ENCODE measurements at places on chromosomes 1 and 21.

- no peak for DNase-seq
These were observed 68.2 kb downstream of the TMEM53 start for GRCh38 chr1:44605914-44606615.

DNA sequence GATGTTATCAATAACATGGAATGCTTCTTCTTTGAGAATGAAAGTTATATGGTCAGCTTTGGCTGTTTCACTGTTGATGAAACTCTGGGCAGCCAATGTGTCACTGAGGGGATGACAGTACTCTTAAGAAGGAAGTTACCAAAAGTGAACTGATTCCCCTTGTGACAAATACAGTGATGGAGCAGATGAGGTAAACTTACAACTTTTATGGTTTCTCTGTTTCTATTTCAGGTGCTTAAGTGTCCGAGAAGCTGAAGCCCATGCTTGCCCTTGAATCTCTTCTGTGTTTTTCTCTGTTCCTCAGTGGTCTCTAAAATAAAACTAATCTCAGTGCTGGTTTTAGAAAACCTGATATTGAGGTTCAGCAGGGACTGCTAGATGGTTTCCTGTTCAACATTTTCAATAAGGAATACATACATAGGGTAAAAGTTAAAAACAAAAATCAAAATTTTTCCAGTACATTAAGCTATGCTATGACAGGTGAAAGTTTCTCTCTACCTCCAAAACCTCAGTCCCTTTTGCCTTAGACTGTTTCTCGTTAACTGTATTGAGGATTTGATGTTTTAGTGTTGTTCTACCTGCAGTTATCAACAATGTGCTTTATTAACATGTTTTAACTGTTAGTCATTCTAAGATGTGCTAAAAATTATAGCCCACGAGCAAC lies 454.4 kb upstream of the ADGRL4 start:
- DNase-seq = no peak

- DNase-seq = no peak
These were observed 21.6 kb downstream of the TNN start for GRCh38 chr1:175089136-175089718.

GRCh38 chr1:52925571-52926005 lies 1.5 kb upstream of the SCP2 start:
- no peak for DNase-seq

- DNase-seq = no peak
These were observed 44.6 kb downstream of the MIGA1 start for GRCh38 chr1:77824079-77824478.

DNA sequence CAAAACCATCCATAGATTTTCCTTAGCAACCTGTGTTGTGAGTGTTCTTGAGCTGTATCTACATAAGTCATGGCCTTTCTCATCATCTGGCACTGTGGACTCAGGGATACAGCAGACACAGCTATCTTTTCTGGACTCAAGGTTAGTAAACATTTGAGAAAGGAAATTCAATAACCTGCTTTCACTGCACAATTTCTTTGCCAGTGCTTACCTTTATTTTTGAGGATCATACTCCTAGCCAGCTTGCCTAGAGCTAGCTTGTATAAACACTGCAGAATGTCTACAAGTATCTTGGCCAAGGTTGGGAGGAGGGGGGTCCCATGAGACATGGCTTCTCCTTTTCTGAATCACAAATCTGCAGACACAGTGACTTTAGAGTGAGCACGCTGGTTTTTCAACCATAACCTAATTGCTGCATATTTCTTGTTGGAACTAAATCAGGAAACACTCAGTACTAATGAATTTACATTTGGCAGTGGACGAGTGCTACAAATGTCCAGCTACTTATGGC lies 27.2 kb downstream of the ADAMTS5 start:
- no peak for DNase-seq

DNA sequence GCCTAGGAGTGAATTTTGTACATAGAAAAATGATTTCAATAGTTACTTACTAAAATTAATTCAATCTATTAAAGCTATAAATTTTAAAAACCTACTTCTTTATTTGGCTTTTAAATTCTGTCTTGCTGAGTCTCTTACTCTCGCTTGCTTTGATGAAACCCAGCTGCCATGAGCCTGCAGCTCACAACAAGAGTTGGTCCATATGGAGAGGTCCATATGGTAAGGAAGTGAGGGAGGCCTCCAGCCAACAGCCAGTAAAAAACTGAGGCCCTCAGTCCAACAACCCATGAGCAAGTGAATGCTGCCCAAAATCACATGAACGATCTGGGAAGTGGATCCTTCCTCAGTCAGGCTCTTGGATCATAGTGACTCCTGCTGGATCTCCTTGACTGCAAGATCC lies 89.9 kb upstream of the CXADR start:
- DNase-seq = no peak

- no peak for DNase-seq
These were observed 67.6 kb downstream of the TENT5C start for GRCh38 chr1:117673405-117673804.

- no peak for DNase-seq
These were observed 61.5 kb downstream of the RUNX1 start for GRCh38 chr21:34987501-34988072.

GRCh38 chr1:229716069-229716468 lies 90.0 kb downstream of the URB2 start:
- no peak for DNase-seq
